ENCODE measurements at places on chromosomes 13 and 19.

GRCh38 chr13:94656766-94657165, 55.1 kb downstream of the GPR180 start:
- no peak for DNase-seq

GRCh38 chr19:28319918-28320317, 893.0 kb downstream of the UQCRFS1 start:
- no peak for DNase-seq

GRCh38 chr13:86830046-86830445, 841.1 kb upstream of the SLITRK5 start:
- DNase-seq, result no peak

DNA sequence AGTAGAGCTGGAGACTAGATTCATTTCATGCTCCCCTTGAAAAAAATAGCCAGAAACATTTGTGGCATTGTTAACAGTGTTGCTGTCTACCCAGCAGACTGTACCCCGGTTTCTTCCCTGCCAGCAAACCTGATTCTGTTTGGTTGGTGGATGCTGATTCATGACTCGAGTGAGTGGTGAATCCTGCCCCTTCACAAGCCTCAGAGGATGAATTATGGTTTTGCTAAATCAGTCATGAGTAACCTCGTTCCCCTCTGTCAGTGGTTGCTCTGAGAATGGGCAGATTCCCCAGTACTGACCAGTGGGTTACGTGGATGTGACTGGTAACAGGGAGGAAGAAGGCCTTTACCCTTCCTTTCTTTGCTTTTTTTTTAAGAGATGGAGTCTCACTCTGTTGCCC, 10.1 kb downstream of the NLRP12 start:
- DNase-seq, result no peak

DNA sequence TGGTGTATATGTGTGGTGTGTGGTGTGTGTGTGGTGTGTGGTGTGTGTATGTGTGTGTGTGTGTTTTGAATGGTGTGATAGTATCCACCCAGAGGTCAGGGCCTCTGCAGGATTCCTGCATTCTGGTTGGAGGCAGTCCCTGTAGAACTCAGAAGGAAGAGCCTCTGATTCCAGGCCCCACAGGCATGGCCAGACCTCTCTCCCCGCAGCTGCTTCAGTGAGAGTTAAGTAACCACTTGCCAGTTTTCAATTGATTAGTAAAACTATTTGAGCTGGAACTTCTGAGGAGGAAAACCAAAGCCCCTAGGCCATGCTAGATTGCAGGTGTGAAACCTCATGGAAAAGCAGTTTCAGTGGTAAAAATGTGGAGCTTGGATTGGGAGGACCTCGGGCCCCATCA, 2.1 kb downstream of the ATP12A start:
- DNase-seq, result no peak

DNA sequence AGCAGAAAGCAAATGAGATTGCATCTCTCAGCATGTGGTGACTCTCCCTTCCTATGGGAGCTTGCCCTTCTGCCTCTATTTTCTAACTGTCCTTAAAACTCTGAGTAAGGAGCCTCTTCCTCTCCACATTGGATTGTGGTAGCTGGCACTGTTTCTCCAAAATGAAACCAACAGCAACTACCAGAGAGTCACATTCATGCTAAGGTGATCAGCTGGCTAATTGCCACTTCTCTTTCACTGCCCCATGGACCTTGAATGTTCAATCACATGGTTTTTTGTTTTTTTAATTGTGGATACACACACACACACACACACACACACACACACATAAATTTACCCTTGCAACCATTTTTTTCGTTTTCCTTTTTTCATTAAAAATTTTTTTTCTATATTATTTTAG, 154.7 kb upstream of the TSC22D1 start:
- DNase-seq, result no peak

GRCh38 chr13:112073245-112074138, 6.5 kb downstream of the SOX1 start:
- DNase-seq, result no peak

DNA sequence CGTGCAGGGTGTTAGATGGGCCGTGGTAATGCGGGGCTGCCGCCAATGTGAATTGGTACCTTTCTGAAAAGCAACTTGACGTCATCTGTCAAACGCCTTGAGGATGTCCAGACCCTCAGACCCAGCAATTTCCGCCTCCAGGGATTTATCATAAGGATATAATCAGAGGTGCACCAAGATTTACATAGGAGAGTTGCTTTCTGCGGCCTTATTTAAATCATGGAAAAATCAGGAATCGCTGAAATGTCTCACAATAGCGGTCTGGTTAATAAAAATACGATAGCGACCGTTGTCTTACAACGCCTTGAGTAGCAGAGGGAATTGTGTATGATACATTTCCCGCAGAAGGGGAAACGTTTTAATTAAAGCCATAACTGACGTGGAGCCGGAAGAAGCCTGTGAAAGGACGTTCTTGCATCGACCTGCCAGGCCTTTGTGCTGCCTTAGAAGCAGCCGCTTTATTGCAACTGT, 32.3 kb upstream of the NDUFS7 start:
- DNase-seq, result no peak

GRCh38 chr19:36501973-36502372, 12.6 kb upstream of the ZNF566 start:
- DNase-seq, result no peak

- peak; percentile 39 for DNase-seq
Observed at GRCh38 chr19:12202250-12202649, 39.4 kb downstream of the ZNF136 start.

GRCh38 chr19:13537454-13537853, 31.2 kb upstream of the CACNA1A start:
- no peak for DNase-seq
